ENCODE measurements at places on chromosomes 3 and 15.

GRCh38 chr3:22634433-22634832 lies 568.7 kb upstream of the UBE2E2 start:
- no peak for DNase-seq

DNA sequence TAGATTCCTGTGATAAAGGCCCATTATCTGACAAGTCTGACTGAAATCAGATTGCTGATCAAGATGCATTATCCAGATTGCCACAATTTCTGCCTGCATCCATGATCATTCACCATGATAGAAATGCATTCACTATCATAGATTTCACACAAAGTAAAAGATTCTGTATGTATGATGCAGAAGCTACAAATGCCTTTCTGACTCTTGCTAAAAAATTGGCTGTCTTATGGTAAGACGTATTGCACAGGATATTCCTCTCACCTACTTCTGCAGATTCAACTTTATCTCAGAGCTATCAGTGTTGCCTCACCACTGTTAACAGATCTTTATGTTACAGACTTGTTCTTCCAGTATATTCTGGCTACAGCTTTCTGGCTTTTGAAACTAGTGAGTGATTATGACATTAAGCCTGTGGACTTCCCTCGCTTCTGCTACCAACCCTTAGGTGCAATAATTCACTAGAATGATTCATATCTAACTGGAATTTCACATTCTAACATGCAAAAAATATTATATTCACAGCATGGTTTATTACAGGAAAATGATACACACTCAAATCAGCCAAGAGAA lies 955.3 kb downstream of the EPHA3 start:
- DNase-seq = no peak

GRCh38 chr3:31768479-31769125 lies 212.5 kb downstream of the OSBPL10 start:
- no peak for DNase-seq

- DNase-seq = no peak
Measured at GRCh38 chr3:18656410-18656809, 231.3 kb upstream of the SATB1 start.

GRCh38 chr3:133783762-133784161 lies 21.9 kb upstream of the SRPRB start:
- DNase-seq = no peak

- DNase-seq = no peak
Measured at GRCh38 chr15:23524816-23525215, 40.7 kb upstream of the MKRN3 start.

DNA sequence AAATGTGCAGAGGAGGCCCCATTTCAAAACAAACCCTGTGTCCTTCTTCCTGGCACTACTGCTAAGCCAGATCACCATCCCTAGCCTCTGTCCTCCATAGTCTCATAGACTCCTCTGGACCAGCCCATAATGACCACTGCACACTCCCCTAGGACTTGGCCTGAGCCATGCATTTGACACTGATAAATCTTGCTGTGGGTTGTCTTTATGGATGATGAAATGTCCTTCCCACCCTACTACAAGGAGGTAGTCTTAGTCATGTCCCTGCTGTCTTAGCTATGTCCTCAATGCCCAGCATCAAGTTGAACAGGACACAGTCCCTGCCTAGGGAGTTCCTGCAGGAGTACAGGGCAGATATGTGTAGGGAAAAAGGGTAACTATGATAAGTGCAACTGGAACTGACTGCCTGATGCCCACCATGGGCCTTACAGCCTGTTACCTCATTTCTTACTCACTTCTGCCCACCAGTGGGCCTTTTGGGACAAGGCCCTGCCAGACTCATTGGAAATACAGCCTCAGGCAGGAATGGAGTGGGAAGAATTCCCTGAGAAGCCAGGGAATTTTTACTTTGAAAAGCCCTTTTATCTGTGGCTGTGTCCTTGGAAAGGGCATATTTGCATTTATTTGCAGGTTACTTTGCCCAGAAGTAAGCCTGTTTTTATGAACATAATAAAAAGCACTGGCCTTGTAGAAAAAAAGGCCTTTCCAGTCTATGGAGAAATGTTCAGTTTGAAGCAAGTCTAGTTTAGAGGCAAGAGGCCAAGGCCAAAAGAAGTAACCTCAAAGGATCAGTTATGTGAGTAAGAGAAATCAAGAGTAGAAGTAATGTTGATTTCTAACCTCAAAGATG lies 199.6 kb upstream of the EIF1B start:
- DNase-seq = no peak

- no peak for DNase-seq
Measured at GRCh38 chr3:100184948-100185570, 70.8 kb upstream of the FILIP1L start.

GRCh38 chr3:106699122-106699521 lies 678.1 kb upstream of the CCDC54 start:
- DNase-seq = no peak

- no peak for DNase-seq
Measured at GRCh38 chr3:154123906-154124305, 2.7 kb downstream of the ARHGEF26 start.

- no peak for DNase-seq
Measured at GRCh38 chr3:67657192-67657591, 2.8 kb upstream of the SUCLG2 start.

DNA sequence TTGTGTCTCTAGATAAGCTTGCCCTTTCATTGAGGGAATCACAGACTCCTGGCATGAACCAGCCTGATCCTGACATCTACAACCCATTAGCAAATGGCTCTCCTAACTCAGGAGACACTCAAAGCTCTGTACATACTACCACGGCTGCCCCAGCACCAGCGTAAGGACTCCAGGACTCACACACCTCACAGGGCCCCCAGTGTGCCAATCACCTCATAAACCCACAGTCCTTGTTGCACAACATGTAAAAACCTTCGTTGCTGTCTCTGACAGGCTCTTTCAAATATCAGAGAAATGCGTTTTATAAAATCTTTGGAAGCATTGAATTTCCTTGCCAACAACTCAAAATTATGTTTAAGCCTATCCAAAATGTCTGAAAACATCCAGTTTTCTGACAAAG lies 7.3 kb downstream of the FYCO1 start:
- no peak for DNase-seq

DNA sequence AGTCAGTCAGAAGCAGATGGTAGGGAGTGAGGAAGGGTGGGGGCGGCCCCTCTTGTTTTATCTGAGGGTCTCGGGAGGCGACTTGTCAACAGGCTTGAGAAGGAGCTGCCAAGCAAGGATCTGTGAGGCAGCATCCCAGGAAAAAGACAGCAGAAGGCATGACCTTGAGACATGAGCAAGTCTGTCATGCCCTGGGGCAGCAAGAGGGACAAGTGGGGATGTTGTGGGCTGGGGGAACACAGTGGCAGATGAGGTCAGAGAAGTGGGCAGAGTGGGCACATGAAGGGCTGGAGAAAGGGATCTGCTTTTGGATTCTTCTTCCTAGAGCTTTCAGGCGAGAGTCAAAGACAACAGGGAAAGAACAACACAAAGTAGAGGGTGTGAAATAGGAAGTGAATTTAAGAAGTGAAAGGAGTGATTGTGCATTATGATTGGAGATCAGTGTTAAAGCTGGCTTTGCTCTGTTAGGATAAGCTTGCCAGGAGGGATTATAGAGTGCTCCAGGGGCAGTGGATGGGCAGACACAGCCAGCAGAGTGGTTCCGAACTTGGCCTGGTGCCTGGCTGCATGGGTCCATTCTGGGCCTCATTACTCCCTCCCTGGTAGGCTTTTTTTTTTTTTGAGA lies 73.3 kb downstream of the USP13 start:
- no peak for DNase-seq

DNA sequence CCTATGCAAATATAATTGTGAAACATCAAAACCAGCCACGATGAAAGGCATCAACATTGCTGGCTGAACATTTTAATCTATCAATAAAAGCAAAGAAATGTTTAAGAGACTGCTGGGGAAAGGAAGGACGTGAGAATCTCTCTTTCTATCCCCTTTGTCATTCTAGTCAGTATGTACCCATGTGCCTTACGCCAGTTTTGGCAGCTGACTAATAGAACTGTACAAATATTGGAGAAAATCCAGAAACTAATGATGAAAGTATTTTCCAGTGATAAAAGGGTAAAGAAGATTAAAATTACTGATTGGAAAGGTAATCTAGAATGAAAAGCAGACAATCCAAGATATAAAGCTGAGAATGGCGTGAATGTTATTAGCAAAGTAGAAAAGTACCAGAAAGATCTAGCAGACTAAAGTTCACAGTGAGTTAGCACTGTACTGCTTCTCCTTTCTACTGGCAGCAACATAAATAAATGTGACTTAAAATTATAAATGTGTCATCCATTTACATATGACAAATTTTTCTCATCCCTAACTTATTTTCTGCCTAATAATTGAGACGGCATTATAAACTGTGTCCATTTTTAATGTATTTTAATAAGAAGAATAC lies 401.9 kb upstream of the CNTN4 start:
- no peak for DNase-seq

- DNase-seq = no peak
Measured at GRCh38 chr3:99751649-99752048, 66.0 kb upstream of the CMSS1 start.
